Colonic mucosa (tissue), 4 donors: ENCODE measurements at places on chromosomes 13 and 19. TPM values are rescaled to one million over a fixed set of nuclear protein-coding genes. Genes with fewer than 3 reads are reported as not detected.

ELSPBP1 gene
- not detected for total RNA-seq

ICAM5 gene
- total RNA-seq: 0.74 TPM

ZNF350 gene
- 10.5 TPM for total RNA-seq

TGDS gene
- total RNA-seq: 7.2 TPM

ZNF491 gene
- total RNA-seq: 1.9 TPM
